ENCODE measurements at places on chromosomes 2 and 18.

- no peak for DNase-seq
Observed at GRCh38 chr18:76064998-76065397, 430.0 kb downstream of the ZNF516 start.

- no peak for DNase-seq
Observed at GRCh38 chr2:177327009-177327408, 62.5 kb upstream of the NFE2L2 start.

DNA sequence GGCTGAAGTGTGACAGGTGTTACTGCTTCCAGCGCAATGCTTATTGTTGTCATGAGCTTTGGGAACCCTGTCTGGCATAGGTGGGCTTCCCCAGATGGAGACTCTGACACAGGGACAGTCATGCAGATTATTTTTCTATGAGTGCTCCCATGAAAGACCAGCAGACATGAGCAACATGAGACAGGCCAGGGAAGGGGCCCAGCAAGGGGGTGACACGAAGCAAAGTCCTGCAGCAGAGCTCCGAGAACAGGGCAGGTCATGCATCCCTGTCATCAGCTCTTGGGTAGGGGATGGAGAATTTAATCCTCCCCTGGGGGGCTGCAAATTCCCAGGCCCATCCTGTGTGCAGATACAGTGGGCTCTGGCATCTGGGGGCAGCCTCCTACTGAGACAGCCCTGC lies 77.4 kb downstream of the CTAGE1 start:
- no peak for DNase-seq

- DNase-seq = no peak
Observed at GRCh38 chr2:119366161-119366648, 429 bp downstream of the C2orf76 start.

GRCh38 chr2:85215448-85216401 lies 82.5 kb downstream of the TCF7L1 start:
- no peak for DNase-seq

GRCh38 chr2:10204326-10205161 lies 82.0 kb downstream of the RRM2 start:
- no peak for DNase-seq

GRCh38 chr2:164697688-164698461 lies 76.6 kb upstream of the GRB14 start:
- no peak for DNase-seq

GRCh38 chr2:43041661-43042360 lies 184.6 kb downstream of the ZFP36L2 start:
- no peak for DNase-seq

GRCh38 chr2:59933948-59934347 lies 619.5 kb downstream of the BCL11A start:
- DNase-seq = no peak

- DNase-seq = no peak
Observed at GRCh38 chr2:109208071-109208950, 79.3 kb downstream of the SH3RF3 start.

- no peak for DNase-seq
Observed at GRCh38 chr2:160934263-160934662, 226.0 kb upstream of the TANK start.

- DNase-seq = no peak
Observed at GRCh38 chr2:231062776-231063175, 6.1 kb downstream of the PSMD1 start.

- no peak for DNase-seq
Observed at GRCh38 chr2:176781570-176782217, 430.9 kb upstream of the HNRNPA3 start.
